Globus pallidus (tissue), 1 donor: ENCODE measurements at places on chromosomes 4 and X.

- DNase-seq, result no peak
Observed at GRCh38 chrX:85037114-85037513, 33.4 kb downstream of the APOOL start.

- DNase-seq, result peak; percentile 20
Observed at GRCh38 chr4:130099105-130099504, 1003.2 kb downstream of the C4orf33 start.

- DNase-seq, result no peak
Observed at GRCh38 chrX:140836874-140837273, 127.3 kb downstream of the LINC00632 start.

DNA sequence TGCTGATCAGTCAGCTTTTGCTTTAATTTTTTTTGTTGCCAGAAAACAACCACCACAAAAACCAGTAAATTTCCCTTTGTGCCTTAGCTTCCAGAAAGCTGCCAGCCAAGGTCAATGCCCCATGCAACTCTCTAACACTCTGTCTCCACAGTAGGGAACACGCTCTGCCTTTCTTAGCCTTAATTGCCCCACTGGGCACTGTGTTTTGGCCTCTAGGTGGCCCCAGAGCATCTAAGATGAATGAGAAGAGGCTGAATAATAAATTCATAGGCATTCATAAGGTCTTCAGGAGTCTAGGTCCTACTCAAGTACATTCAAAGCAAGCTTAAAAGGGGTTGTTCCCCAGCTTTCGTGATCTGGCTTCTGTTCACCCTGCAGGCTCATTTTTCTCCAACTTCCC lies 57.7 kb upstream of the PASD1 start:
- DNase-seq, result no peak

DNA sequence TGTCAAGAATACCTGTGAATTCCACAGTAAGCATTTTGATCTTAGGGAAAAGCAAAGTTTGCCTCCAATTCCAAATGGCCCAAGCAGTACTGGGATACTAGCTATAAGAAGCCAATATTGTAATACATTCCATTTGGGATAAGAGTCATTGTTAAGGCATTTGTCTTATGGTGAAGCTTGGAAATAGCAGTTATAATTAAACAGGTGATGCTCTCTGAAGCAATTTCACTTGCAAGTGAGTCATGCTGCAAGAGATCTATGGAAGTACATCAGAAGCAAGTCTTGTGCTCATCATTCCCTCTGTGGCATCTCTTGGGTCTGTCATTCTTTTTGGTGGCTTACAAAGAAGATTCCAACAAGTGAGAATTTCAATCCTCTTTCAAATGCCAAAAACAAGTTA lies 386.4 kb upstream of the RPS6KA3 start:
- no peak for DNase-seq

DNA sequence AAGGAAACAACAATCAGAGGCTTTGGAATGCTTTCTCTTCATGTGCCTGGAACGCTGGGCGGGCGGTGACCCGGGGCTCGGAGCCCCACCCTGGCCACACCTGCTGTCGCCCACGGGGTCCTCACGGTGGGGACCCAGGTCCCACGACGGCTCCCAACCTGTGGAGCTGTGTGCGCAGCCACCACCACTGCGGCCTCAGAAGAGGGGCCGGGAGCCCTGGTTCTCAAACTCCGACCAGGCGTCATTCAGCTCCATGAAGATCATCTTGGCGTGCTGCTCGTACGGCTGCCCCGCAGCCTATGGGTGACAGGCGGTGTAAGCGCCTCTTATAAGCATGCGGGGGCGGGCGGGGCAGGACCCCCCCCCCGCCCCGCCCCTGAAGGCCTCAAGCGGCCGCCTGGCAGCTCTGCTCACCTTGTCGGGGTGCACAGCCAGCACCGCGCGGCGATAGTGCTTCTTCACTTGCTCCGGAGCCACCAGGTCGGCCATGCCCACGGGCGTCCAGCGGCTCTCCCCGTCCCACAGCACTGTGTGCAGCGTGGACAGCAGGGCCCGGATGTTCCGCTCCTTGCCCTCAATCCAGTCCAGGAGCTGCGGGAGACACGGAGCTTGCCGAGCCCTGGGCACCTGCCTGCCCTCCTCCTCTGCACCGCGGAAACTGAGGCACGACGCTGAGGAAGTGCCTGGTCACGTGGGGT lies 23.7 kb upstream of the CPLX1 start:
- no peak for DNase-seq

DNA sequence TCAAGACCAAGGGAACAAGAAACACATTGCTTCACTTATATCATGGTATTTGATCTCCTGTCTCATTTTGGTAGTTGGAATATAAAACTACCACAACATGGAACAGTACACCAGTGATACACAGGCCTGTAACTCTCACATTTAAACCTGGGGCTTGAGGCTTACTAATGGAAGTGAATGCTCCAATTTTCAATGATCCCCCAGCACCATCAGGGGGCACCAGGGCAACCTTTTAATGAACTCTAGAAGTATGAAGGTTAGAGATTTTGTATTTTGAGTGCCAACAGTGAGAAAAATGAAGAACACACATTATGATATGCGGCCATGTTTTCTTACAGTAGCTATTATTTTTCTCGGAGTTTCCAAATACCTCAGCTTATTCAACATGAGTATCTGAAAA lies 50.7 kb downstream of the C4orf33 start:
- no peak for DNase-seq

- DNase-seq, result peak; percentile 51
Observed at GRCh38 chr4:65670331-65671031, at the start of gene EPHA5. EPHA5 (minus strand) TSS chr4:65670489; CDS start chr4:65669742, 747 bp downstream.

DNA sequence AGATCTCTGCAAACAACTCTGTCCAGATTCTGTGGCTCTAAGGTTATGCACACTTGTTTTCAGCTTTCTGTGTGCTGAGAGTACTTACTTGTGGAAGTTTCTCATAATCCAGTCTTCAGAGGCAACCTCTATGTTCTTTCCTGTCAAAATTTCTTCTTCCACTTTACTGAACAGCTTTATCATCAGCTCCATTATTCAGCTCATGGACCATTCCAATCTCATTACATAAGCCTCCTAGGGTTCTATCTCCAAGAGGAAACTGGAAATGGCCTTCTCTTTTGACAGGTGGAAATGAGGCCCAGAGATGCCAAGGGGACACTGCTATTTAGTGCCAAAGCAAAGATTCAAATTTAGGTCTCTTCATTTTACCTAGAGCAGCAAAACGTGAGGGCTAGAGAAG lies 61.3 kb downstream of the CHRDL1 start:
- no peak for DNase-seq

GRCh38 chr4:173328236-173328901 lies 5.8 kb downstream of the HMGB2 start:
- DNase-seq, result no peak

DNA sequence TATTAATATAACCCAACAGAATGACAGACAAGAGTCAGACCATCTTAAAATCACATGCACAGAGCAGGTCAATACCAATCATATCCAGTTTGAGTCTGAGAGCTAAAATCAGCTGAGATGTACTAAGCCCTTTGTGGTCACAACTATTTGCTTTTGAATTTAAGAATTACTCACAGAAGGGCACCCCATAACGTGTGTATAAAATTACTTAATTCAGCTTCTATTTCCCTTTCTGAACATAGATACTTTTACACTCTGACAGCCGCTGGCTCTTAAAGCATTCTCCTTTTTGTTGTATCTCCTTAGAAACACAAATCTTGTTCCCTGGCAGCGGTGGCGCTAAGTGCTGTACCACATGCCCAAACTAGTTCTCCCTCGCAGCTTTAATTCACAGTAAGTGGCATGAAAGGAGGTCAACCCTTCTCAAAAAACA lies 14.8 kb upstream of the PPARGC1A start:
- DNase-seq, result peak; percentile 55

- DNase-seq, result peak; percentile 34
Observed at GRCh38 chr4:55398461-55398860, 2.7 kb downstream of the TMEM165 start.

GRCh38 chr4:87950493-87950892 lies 25.0 kb upstream of the SPP1 start:
- no peak for DNase-seq

- no peak for DNase-seq
Observed at GRCh38 chr4:98327694-98328093, 66.5 kb downstream of the RAP1GDS1 start.

GRCh38 chr4:40482985-40483647 lies 146.5 kb downstream of the RBM47 start:
- peak; percentile 15 for DNase-seq

GRCh38 chr4:6916587-6917460 lies 7.2 kb downstream of the TBC1D14 start:
- DNase-seq, result no peak

DNA sequence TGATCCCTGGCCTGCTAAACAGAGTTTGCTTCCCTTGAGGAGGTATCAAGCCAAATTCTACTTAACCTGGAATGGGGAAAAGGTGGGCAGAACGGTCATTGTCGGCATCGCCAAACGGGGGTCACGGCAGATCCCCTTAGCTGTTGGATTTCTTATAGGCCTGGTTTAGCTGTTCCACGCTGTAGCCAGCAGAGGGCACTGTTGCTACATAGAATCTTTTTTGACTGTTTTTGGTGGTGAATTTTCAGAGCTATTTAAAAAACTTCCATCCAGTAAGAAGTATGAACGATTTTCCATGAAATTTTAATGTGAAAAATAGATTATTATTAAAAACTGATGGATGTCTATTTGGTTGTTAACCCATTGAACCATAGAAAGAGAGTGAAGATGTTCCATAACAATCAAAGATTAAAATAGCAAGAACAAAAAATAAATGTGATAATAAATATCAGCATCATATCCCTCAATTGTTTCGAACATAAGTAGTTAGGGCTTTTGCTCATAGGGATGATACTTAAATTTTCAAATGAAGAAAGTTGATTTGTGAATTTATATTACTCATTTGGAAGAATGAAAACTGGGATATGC lies 56.6 kb downstream of the LINC00632 start:
- DNase-seq, result peak; percentile 53

DNA sequence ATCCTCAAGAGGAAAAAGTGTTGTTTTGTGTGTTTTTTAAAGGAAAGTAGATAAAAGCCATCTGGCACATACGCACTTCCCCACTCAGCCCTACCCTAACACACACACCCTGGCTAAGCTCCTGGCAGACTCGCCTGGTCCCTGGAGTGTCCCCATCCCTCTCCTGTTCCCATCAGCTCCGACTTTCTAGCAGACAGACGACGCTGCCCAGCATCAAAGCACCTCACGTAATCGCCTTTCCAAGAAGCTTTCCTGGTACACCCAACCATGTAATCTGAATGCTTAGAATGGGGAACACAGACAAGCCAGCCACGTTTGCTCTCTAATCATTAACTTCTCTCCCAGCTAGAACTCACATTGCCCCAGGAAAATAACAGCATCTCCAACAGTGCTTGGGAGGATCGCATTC lies 116.2 kb downstream of the AFAP1 start:
- DNase-seq, result no peak

DNA sequence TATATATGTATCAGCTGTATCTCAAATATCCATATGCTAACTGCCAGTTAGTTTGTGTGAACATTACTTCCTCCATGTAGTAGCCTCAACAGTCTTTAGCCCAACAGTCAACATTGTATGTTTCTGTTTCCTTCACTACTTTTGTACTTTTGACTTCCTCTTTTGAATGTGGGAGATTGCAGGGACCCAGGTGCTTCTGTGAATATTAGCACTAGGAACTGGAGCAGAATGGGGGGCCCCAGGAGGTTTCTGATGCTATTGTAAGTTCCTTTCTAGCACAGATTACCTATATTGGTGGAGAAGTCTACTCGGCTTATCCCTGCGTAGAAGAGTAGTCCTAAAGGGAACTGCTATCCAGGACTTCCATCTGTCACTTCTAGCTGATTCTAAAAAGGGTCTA lies 2.3 kb downstream of the PLAC8 start:
- DNase-seq, result no peak

- DNase-seq, result no peak
Observed at GRCh38 chrX:140580478-140580877, 75.6 kb upstream of the SOX3 start.

GRCh38 chrX:136812286-136812685 lies 31.6 kb upstream of the ARHGEF6 start:
- DNase-seq, result no peak

DNA sequence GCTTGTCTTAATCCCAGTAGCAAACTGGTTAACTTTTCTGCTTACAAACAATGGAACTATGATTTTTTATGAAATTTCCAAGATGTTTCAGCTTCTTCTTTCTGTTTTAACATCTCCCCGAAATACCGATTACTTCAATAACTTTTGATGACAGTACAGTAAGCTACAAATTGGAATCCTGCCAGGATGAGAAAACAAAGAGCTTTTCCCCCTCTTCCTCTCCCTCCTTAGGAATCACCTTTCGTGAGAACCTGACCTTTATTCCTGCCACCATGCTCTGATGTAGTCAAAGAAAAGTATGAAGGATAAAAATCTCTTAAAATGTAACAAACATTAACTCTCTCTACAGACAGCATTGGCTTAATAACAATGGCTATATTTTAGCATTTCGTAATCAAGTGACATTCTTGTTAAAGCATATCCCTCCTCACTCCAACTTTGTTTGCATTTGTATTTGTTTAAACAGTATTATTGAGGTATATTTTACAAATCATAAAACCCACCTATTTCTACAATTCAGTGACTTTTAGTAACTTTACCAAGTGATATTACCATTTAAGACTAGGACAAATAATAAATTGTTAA lies 148.7 kb upstream of the NAP1L5 start:
- no peak for DNase-seq

DNA sequence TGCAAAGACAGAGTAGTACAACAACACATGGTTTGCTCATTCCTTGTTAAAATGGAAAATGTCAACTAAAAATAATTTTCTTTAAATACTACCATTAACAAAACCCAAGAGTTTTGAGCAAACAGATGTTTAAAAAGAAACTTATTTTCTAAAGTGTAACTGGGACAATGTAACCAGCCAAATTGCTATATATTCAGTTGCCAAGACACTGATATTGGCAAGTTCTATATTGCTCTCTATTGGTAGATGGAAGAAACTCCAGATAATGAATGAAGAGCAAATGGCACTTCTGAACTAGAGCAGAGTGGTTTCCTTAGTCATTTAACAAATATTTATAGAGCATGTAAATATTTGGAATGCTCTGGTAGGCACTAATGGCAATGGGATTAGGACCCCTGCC lies 966.2 kb downstream of the RPA4 start:
- DNase-seq, result no peak

GRCh38 chrX:19705196-19705769 lies 182.1 kb downstream of the SH3KBP1 start:
- no peak for DNase-seq

- DNase-seq, result no peak
Observed at GRCh38 chr4:66266035-66266434, 595.7 kb upstream of the EPHA5 start.

GRCh38 chr4:55528491-55528890 lies 18.2 kb downstream of the CLOCK start:
- no peak for DNase-seq

GRCh38 chrX:78754917-78755316 lies 7.4 kb downstream of the LPAR4 start:
- peak; percentile 25 for DNase-seq

DNA sequence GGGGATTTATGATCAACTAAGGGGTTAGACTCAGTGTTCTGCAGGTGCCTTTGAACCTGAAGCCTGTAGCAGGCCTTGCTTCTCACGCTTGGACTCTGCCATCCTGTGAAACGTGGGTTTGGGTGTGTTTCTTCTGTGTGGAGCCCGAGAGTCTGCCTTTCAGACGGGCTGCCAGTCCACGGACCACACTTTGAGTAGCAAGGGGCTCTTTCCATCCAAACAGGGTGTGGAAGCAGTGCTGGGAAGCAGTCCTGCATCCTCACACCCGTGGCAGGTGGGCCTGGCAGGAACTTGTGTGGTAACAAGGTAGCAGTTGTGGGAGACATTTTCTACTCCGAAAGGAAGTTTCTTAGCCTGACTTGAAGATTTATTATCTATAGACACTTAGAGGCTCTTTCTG lies 22.7 kb downstream of the RGS12 start:
- no peak for DNase-seq
